NCI-H526 (cell line): ENCODE measurements at places on chromosomes 6 and 20.

DNA sequence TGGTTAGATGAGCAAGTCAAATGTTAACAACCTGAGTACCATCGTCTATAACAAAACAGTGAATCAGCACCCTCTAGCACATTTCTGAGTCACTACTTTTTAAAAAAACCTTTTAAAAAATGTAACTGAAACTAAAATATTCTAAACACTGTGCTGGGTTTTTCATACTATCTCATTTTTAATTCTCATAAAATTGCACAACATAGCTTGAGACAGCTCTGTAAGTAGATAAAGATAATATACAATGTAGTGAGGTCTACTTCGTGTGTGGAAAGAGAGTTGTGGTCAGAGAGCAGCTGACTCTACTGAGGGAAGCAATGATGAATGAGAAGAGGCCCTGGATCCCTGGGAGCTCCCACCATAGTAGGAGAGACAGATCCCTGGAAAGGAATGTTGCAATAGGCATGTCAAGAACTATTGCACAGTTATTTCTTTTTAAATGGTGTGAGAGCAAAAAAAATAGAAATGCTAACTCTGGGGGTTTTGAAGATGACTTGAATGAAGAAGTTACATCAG, 13.6 kb upstream of the CALHM6 start:
- DNase-seq = no peak

DNA sequence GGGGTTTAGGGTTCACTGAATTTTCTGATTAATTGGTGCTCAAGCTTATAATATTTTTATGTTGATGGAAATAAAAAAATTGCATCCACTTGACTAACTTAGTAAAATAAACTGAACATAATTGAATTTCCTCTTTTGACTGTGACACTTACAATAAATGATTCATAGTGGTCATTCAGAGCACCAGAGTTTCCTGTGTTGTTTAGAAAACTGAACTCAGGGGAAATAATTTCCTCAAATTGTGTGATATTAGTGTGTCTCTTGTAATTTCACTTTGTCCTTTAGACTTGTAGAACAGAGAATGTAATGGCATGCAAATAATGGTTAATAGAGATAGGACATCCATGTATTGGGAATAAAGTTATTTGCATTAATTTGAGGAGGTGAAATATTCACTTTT, 319.7 kb upstream of the MAN1A1 start:
- DNase-seq = no peak

GRCh38 chr6:100376103-100376502, 88.6 kb downstream of the SIM1 start:
- no peak for DNase-seq

GRCh38 chr6:112800916-112801315, 453.8 kb downstream of the RFPL4B start:
- no peak for DNase-seq

DNA sequence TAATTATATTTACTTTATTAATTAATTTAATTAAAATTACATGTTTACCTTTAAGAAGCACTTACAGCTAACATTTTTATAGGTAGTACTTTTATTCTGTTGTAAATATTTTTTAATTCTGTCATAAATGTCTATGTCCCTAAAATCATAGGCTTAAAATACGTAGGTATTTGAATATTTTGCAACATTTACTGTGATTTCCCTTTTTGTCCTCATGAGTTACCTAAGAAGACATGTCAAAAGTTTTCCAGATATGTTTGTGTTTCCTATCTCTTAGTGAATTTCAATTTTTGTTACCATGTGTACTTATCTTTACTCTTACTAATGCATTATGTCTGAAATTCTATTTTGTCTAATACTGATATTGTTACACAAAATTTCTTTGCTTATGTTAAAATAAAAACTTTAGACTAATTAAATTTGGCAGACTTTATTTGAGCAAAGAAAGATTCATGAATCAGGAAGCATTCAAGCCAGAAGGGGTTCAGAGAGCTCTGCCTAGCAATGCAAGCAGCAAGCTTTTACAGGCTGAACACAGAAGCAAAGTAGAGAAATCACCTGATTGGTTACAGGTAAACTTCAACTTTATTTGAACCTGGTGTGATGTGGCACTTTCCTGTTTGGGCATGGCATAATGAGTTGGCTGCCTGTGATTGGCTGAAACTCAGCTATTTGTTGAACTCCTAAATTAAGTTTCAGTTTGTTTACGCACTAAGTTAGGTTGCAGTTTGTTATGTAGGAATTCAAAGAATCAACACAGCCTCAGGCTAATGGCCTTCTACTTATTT, 123.2 kb upstream of the TMEM170B start:
- DNase-seq = no peak

DNA sequence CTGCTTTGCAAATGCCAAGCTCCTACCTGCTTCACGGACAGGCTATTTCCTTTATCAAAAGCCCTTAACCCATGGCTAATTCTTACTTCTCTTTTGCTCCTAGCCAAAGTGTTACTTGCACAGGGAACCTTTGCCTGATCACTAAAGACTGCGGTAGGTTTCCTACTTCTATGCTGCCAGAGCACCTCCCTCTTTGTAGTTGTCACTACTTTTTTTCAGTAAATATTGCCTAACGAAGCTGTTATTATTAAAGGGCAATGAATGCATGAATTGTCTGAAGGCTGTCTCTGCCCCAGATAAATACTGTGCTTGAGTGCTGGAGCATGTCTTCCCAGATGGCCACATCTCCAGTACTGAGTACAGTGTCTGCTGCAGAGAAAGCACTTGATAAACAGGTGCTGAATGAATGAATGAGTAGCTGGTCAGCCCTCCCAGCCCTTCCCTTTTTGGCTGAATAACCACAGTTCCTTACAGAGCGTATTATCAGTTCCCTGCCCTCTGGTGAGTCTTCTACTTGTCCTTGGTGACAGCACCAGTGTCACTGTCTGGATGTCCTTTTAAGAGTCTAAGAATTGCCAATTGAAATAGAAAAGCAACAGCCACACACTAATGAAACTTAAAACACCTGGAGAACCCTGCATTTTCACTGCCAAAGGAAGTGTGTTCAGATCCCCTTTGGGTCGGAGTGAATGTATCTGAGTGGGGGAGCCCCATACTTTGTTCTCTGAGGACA, 73.6 kb upstream of the TRAF3IP2 start:
- no peak for DNase-seq

GRCh38 chr6:72271531-72271930, 350.3 kb upstream of the KCNQ5 start:
- no peak for DNase-seq

DNA sequence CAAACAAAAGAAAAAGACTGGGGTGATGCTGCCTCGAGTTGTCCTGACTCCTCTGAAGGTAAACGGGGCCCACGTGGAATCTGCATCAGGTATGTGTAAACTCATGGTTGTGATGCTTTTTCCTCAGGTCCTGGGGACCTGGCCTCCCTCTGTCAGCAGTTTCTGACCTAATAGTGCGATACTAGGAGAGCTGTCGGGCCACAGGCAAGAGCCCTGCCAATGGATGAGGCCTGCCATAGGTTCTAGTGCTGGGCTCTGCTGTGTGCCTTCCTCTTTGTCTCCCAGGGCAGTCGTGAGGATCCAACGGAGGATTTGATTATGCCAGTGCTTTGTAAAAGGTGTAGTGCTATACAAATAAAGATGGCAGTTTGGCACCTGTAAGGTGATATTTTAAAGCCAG, 71.2 kb downstream of the ASXL1 start:
- no peak for DNase-seq

GRCh38 chr20:46636514-46636913, 14.7 kb downstream of the SLC13A3 start:
- no peak for DNase-seq

- DNase-seq = no peak
Observed at GRCh38 chr20:41179961-41180360, 42.6 kb downstream of the PLCG1 start.

GRCh38 chr6:139530561-139530960, 156.1 kb upstream of the CITED2 start:
- no peak for DNase-seq

GRCh38 chr6:101633081-101633480, 239.6 kb downstream of the GRIK2 start:
- DNase-seq = no peak

DNA sequence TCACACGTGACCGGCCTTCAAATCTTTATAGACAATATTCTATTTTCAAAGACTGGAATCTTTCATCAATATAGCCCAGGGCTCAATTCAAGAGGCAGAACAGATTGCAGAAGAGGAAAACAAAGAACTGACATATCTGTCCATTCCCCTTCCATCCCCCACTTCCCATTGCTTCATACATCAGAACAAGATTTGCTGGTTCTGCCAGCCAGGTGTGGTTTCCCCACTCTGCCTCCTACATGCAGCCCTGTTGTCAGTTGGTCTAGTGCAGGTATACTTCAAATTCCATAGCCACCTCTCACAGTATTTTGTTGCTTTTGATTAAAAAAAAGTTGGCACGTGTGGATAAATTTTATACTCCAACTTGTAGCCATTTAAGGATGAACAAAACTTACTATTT, 174.9 kb downstream of the CD109 start:
- no peak for DNase-seq

- DNase-seq = no peak
Observed at GRCh38 chr6:147528511-147529145, 20.1 kb downstream of the SAMD5 start.

GRCh38 chr20:6780433-6781190, 13.1 kb downstream of the BMP2 start:
- DNase-seq = no peak

GRCh38 chr6:28380381-28380780, 19.2 kb downstream of the ZSCAN12 start:
- DNase-seq = no peak

DNA sequence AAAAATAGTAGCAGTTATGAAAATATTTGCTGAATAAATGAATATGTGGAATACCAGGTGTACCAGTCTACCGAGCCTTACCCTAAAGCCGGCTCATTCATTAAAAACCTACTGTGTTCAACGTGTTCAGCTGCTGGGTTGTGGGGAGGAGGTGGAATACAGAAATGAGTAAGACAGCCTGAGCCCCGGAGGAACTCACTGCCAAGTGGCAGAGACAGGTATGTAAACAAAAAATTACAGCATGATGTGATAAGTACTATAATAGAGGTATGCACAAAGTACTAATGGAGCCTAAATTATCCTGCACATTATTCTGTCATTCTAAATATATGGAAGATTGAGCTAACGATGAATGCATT, 6.8 kb upstream of the ADTRP start:
- DNase-seq = no peak

DNA sequence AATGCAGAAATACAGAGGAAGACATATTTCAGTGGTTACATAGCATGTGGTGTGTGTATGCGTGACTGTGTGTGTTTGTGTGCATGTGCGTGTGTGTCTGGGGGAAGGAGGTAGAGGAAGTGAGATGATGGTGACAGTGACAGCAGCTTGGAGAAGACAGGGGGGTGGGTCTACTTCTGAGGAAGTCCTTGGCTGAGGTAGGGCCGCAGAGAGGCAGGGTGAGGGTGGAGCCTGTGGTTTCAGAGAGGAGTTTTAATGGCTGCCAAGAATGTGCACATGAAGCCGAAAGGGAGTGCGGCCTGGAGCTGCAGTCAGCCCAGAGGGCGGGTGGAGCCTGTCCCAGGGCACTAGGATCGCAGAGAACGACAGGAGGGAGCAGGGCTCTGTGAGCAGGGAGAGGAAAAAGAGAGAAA, 22.7 kb upstream of the RNF24 start:
- DNase-seq = peak; percentile 72

DNA sequence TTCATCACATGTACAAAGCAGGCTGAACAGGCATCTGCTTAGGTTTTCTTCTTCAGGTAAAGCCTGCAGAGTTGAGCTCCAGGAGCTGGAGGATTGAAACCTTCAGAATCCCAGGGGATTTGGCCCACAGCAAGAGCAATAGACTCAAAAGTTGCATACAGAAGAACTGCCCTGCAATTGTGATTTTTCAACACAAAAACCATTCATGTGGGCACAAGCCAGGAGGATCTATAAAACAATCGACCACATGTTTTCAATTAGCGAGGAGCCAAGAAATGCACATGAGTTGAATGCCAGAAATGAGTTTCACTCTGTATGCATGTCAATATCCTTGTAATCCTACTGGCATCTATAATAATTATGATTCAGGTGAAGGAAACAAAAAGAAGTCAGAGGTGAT, 576.4 kb downstream of the HDGFL1 start:
- no peak for DNase-seq
